Neural progenitor cell (in vitro differentiated cells): ENCODE measurements at places on chromosomes 5 and 9.

- DNase-seq: no peak
These were observed 180.4 kb upstream of the S1PR3 start for GRCh38 chr9:88810826-88811225.

GRCh38 chr5:138706655-138707480 is 46.4 kb upstream of the CTNNA1 start:
- no peak for DNase-seq

GRCh38 chr9:110949081-110949480 is 89.2 kb downstream of the LPAR1 start:
- no peak for DNase-seq

DNA sequence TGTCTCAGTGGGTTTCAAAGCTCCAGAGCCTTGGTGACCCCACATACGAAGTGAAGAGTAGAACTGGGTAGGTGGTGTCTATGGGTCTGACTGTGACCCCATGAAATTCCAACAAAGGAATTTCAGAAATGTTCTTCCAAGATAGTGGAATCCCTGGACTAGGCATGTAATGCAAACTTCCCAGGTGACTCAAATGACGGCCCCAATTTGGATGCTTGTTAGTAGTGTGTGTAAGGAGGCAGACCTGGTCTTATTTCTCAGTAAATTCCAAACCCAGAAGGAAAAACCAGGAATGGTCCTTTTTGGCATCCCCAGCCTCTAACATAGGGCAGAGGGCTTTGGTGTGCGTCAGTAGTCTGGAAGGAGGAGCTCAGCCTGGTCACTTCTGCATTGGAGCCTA is 43.6 kb upstream of the ABCA1 start:
- DNase-seq: no peak

- DNase-seq: no peak
These were observed 58.4 kb downstream of the SLC1A3 start for GRCh38 chr5:36664766-36665165.

DNA sequence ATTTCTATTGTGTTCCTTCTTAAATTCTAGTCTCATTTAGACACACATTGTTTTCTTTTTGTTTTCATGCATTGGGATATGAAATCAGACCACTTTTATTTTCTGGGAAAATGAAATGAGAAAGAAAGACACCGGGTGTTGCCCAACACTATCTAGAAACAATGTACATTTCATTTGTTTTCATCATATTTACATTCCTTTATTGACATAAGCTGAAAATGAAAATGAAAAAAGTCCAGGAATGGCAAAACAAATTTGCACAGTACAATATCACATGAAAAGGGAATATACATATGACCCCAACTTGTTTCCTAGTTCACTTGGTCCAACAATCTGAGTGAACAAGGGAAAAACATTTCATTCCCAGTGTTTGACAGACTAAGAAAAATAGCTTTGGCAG is 20.7 kb downstream of the IFNE start:
- DNase-seq: no peak

GRCh38 chr9:98022447-98022846 is 34.1 kb upstream of the NANS start:
- DNase-seq: no peak

GRCh38 chr5:149338364-149338763 is 6.9 kb upstream of the GRPEL2 start:
- no peak for DNase-seq
